ENCODE measurements at places on chromosomes 11 and 22.

DNA sequence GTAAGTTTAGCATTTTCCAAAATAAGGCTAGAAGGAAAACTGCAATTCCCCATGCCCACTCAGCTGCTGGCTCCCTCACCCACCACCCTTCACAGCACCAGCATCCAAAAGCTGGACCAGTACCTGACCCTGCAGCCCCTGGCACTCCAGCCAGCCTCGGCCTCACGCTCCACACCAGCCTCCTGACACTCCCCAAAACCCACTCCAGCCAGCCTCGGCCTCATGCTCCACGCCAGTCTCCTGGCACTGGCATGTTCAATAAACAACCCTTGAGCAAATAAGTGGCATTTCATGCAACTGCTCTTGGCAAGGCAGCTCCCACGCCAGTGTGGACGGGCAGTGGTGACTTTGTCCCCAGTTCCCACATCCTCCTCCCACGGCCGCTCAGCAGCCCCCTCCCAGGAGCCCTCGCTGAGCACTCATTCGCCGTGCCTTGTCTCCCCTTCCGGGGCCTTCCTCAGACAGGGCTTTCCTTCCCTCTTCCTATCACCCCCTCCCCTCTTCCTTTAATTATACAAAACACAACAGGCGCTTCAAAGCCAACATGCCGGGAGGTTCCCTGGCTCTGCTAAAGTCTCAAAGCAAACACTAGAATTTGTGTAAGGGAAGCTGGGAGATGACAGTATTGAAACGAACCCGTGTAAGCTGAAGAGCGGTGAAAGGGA is 6.8 kb downstream of the TOLLIP start:
- DNase-seq = no peak

DNA sequence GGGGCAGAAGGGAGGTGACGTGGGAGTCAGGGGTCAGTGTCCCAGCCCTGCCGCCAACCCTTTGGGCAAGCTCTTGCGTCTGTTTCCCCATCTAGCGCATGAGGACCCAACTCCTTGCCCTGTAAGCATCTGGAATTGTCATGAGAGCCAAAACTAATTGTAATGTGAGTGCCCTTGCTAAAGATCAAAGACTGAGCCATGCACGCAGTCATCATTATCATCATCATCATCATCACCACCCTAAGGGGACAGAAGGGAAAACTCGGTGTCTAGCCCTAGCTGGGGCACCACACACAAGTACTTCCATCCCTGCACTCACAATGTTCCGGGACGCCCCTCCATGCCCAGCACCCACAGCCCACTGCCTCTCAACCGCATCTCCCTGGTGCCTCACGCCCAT is 2.5 kb downstream of the LIF start:
- no peak for DNase-seq

DNA sequence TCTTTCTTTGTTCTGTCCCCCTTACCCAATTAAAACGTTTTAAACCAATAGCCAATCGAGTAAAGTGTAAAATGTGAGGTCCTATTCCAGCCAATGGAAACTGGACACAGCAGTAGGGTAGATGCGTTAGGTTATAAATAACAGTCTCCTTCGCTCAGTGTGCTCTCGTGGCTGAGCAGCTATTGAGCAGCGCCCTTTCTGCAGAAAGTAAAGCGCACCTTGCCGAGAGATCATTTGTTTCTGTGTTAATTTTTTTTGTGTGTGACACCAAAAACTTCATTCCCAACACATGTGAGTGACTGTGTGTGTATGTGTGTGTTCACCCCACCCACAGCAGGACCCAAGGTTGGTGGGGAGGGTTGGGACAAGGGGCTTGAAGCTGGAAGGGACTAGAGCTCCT is 7.2 kb upstream of the TTLL1 start:
- no peak for DNase-seq

DNA sequence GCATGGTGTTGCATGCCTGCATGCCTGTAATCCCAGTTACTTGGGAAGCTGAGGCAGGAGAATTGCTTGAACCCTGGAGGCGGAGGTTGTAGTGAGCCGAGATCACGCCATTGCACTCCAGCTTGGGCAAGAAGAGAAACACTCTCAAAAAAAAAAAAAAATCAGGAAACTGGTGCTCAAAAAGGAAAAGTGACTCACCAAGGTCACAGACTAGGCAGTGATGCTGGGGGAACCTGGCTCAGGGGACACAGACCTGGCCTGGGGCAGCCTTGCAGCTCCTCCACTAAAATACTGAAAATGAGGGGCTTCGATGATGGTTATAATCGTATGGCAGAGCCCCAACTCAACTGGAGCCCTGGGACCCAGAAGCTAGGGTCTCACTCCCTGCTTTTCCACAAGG is 8.1 kb upstream of the SLC35E4 start:
- no peak for DNase-seq

- no peak for DNase-seq
Measured at GRCh38 chr11:17697175-17697949, 22.0 kb upstream of the MYOD1 start.

DNA sequence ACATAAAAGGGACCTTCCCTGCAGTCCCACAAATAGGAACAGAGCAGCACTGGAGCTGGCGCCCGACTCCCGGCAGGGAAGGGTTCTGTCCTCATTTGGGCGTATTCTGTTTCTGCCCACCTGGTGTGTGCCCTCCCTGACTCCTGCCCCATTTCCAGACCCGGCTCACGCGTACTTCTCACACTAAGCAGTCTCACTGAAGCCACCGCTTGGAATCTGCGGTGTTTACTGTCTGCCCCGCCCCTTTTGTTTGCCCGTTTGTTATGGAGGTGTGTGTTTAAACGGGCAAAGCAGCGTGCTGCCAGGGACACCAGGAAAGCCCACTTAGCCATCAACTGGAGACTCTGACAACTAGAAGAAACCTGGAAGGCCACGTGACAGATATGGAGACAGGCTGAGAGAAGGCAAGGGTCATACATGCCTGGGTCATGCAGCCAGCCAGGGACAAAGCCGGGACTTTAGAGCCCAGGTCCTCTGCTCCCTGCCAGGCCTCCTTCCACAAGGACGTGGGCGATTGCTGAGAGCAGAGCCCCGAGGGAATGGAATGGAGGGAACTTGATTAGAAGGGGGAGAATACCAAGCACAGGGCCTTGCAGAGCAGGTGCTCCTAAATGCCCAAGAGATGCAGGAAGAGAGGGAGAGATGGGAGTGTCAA is 8.7 kb upstream of the EFCAB6 start:
- DNase-seq = no peak

Data from CD4-positive, alpha-beta T cell treated with Interleukin-6 at 100 ng/mL for 8 hours (primary cell).